Endodermal cell (in vitro differentiated cells): ENCODE measurements at places on chromosomes 11 and 22. TPM values are rescaled to one million over a fixed set of nuclear protein-coding genes. Genes with fewer than 3 reads are reported as not detected.

LINC01488 gene
- total RNA-seq = 0.17 TPM in 1 of 3 replicates, not detected in the others

NCF4 gene
- total RNA-seq = not detected in 3 replicates

MS4A7 gene
- not detected in 2 replicates for total RNA-seq

NXPE4 gene
- total RNA-seq = not detected in 3 replicates

IL17REL gene
- total RNA-seq = 0.15 TPM in 1 of 3 replicates, not detected in the others

ZC3H12C gene
- total RNA-seq = 3.2 to 5.2 TPM (median 4.1 TPM) in 3 replicates

PGA4 gene
- total RNA-seq = 0.52 and 0.62 TPM in 2 replicates

MS4A4A gene
- total RNA-seq = not detected in 2 replicates

SYT13 gene
- total RNA-seq = 2.8 and 3.2 TPM in 2 replicates

MS4A3 gene
- not detected in 2 replicates for total RNA-seq

JHY gene
- 2.7 to 4.8 TPM (median 4.6 TPM) in 3 replicates for total RNA-seq

SPDYC gene
- total RNA-seq = 0.46 TPM in 1 of 2 replicates, not detected in the other

TREH gene
- not detected in 3 replicates for total RNA-seq

DEPDC5 gene
- 32.6 and 43.2 TPM in 2 replicates for total RNA-seq

COPB1 gene
- total RNA-seq = 91.3 and 91.4 TPM in 2 replicates

TP53AIP1 gene
- not detected in 2 replicates for total RNA-seq

NCAM1 gene
- total RNA-seq = 2.7 and 2.9 TPM in 2 replicates

PRODH gene
- total RNA-seq = 47.6 and 65.1 TPM in 2 replicates

GGT5 gene
- total RNA-seq = not detected in 3 replicates

INTS4 gene
- 39.1 to 43.3 TPM (median 42.0 TPM) in 3 replicates for total RNA-seq

LARGE2 gene
- total RNA-seq = 27.1 to 35.2 TPM (median 29.9 TPM) in 3 replicates

MS4A15 gene
- not detected in 3 replicates for total RNA-seq

SERHL2 gene
- total RNA-seq = 12.8 to 61.4 TPM (median 18.9 TPM) in 3 replicates

TUBA8 gene
- total RNA-seq = 0.66 and 0.79 TPM in 2 replicates

TMPRSS4 gene
- not detected in 3 replicates for total RNA-seq

OR8D4 gene
- not detected in 3 replicates for total RNA-seq

MRGPRX4 gene
- not detected in 2 replicates for total RNA-seq

PTGDR2 gene
- not detected in 2 replicates for total RNA-seq

CCDC87 gene
- total RNA-seq = 0.77 and 0.84 TPM in 2 replicates

SMTNL1 gene
- total RNA-seq = 0.22 TPM in 1 of 3 replicates, not detected in the others

FAT3 gene
- total RNA-seq = 24.9 and 26.2 TPM in 2 replicates

SLCO2B1 gene
- total RNA-seq = 0.90 and 1.1 TPM in 2 replicates

CTSW gene
- not detected in 3 replicates for total RNA-seq

ZP1 gene
- not detected in 3 replicates for total RNA-seq

SYT9 gene
- total RNA-seq = 1.9 to 2.2 TPM (median 2.2 TPM) in 3 replicates

PATE4 gene
- total RNA-seq = not detected in 3 replicates

USP2 gene
- 18.7 and 21.1 TPM in 2 replicates for total RNA-seq

NLRP14 gene
- total RNA-seq = 0.40 to 0.66 TPM (median 0.57 TPM) in 3 replicates

YDJC gene
- 19.3 and 19.9 TPM in 2 replicates for total RNA-seq

FGF4 gene
- 3.5 TPM in 2 replicates for total RNA-seq

OR5A1 gene
- total RNA-seq = not detected in 2 replicates

ADM gene
- total RNA-seq = 31.5 to 205 TPM (median 35.5 TPM) in 3 replicates

CST6 gene
- 1.3 and 2.1 TPM in 2 replicates for total RNA-seq
